ENCODE measurements at places on chromosomes 5 and 9.

DNA sequence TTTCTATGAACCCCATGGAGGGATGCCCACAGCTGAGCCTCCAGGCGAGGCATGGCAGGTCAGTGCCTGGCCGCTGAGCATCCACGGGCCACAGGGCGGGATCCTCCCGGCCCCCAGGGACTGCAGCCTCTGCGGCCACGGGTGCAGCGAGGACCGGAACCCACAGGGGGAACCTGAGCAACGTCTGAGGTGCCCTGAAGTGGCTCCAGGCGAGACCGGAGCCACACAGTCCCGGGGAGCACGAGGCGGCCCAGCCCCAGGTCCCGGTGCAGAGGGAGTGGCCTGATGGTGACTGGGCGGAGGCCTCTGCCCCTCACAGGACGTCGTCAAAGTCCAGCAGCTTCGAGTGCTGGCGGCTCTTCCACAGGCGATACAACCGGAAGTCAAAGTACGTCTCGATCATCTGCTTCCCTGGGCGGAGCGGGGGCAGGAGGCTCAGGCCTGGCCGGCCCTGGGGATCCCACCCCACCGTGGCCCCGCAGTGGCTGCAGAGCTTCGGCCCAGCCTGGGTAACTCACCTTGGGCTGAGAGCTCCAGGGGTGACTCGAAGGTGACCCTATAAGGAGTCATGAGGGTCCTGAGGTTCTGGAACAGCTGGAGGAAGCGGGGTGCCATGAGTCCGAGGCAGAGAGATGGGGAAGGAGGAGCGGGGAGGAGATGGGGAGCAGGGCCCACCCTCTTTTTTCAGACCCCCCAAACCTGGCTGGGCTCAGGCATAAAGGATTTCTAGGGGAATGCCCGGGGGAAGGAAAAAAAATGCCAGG lies 8.1 kb upstream of the ENTPD8 start:
- no peak for DNase-seq

DNA sequence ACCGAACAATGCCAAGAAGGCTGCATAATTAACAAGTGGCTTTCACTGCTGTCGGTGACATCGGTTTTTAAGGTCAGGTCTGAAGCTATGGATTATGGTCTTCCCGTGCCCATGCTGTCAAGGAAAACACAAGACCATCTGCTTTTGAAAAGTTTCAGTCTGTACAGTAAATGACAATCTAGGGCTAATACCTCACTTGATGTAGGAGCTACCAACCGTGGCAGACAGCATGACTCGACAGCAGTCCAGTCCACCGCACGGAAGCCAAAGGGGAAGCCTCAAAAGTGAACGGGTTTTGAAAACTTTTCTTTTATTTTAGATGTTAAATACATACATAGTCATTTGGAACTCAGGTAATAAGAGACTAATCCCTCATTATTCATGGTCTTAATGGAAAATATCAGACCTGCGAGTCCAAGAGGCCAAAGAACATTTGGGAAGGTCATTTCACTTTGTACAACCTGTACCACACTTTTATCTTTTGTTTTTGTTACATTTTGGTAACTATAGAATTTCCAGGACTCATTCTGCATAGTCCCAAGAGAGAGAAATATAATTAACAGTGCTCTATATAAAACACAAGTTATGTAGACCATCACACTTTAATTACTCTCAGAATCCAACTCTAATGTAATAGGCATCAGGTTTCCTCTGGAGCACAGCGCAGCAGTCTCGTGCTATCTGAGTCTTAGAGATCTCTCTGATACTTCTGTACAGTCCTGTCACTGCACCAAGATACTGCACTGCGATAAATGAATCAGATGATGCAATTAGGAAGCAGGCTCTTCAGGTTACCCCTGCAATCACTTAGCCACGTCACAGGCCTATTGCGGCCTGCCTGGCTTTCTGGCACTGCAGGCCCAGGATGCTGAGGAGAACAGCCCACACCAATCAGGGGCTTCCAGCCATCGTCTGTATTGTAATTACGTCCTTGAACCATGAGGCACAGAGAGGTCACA lies 184.9 kb downstream of the FANCC start:
- no peak for DNase-seq

DNA sequence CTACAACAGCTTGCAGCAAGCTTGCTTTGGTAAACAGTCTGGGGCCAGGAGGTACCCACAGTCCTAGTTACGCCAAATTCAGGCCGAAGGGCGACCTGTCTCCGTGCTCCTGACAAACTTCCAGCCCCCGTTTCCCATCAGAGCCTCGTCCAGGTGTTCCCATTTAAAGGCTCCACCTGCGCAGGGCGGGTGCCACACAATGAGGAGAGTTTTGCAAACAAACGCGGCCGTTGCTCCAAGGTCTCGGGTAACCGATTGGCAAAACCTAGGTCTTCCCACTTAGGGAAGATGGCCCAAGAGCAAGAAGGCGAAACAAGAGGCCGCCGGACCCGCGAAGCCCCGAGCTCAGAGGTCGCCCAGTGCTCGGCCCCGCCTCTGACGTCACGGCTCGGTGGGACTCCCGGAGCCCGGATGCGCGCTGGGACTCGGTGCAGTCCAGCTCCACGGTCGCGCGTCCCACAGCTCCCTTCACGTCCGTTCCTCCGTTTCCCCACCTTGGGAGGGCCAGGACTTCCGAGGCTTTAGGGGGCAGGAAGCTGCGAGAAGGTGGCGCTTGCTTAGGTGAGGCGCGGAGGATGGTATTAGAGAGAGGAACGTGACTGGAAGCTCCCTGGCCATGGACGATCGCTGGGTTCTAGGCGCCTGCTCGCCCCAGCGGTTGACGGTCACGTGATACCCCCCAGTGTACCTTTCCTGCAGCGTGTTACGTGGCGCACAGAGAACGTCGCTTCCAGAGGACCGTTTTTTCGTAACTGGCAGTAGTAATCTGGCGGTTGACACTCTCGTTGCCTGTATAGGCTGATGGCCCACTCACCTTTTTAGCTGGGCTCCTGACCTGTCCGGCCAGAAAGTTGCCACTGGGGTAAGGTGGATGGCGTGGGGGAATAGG lies 41.8 kb upstream of the KDM4C start:
- peak; percentile 34 for DNase-seq

DNA sequence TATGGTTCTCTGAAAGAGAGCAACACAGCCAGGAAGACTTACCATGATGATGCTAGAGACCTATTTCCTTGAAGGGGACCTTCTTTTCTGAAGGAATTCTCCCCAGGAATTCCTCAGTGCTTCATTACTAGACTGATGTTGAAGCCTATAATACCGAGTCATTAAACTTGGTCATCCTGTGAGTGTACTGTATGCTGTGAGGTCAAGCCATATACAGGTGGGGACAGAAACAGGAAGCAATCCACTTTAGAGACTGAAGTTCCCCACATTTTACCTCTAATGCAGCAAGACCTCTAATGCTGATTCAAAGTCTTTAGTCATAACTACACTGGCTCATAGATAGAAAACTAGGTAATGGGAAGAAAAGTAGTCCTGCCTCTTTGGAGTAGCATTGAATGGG lies 77.1 kb upstream of the RASEF start:
- DNase-seq: no peak

GRCh38 chr5:157115502-157115901 lies 6.7 kb upstream of the HAVCR2 start:
- no peak for DNase-seq

- DNase-seq: no peak
Observed at GRCh38 chr5:173238312-173239232, 3.6 kb upstream of the NKX2-5 start.

GRCh38 chr5:121462441-121462840 lies 389.2 kb upstream of the FTMT start:
- no peak for DNase-seq

DNA sequence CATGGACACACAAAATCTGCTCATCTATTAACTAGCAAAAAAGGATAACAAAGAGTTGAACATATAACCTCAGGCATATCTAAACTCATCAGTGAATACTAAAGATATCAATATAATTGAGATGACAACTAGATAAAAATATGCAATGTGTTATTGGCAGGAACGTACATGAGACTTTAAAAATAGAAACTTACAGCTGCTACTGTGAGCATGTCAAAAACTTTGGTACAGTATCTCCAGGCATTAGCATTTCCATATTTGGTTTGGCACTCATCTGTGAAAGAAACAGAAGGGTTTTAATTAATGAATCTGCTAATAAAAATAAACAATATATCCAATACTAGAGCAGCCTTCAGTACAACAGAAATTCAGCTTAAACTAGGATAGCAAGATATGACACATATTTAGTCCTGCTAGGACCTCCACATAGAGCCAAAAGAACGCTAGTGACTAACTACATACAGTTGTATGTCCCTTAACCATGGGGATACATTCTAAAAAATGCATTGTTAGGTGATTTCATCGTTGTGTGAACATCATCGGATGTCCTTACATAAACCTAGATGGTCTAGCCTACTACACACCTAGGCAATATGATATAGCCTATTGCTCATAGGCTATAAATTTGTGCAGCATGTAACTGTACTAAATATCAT lies 10.5 kb upstream of the SCAI start:
- no peak for DNase-seq

GRCh38 chr5:42993516-42994245 lies 46.4 kb downstream of the ANXA2R start:
- DNase-seq: peak; percentile 76

GRCh38 chr5:150144879-150145278 lies 10.8 kb downstream of the PDGFRB start:
- DNase-seq: no peak

GRCh38 chr5:9658706-9659105 lies 28.6 kb upstream of the TAS2R1 start:
- no peak for DNase-seq

- no peak for DNase-seq
Observed at GRCh38 chr9:113589407-113589806, 125.9 kb downstream of the RGS3 start.

GRCh38 chr5:62596096-62596495 lies 17.5 kb downstream of the LRRC70 start:
- DNase-seq: no peak

DNA sequence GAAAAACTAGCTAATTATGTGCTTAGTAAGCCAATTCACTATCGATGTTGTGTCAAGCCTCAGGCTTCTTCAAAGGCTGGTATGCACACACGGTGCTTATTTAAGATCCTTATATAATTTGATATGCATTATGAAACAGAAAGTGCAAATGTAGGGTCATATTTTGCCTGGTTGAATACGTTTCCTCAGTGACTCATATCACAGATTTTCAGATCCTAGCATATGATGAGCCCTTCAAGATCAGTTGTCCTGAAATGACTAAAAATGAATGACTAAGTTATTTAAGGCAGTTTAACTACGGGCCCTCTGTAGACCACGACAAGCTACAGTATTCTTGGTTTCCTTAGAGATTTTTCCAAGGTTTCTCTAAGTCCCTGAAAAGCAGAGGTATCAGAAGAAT lies 778.3 kb downstream of the PRELID2 start:
- DNase-seq: no peak

GRCh38 chr9:19985081-19985480 lies 196.2 kb upstream of the SLC24A2 start:
- DNase-seq: no peak

DNA sequence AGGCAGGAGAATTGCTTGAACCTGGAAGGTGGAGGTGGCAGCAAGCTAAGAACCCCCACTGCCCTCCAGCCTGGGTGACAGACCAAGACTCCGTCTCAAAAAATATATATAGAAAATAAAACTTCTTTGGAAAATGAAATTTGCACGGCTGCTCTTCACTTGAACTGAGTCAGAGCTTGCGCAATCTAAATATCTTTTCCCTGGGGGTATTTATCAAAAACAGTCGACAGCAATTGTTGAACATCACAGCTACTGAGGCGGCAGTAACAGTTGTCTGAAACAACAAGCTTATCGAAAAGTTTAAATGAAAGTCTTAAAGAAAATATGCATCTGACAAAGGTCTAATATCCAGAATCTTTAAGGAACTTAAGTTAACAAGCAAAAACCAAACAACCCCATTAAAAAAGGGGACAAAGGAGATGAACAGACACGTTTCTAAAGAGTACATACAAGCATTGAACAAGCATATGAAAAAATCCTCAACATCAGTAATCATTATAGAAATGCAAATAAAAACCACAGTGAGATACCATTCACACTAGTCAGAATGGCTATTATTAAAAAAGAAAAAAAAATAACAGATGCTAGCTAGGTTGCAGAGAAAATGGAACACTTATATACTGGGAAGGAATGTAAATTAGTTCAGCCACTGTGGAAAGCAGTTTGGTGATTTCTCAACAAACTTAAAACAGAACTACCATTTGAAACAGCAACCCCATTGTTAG lies 153.6 kb upstream of the CDH9 start:
- no peak for DNase-seq

DNA sequence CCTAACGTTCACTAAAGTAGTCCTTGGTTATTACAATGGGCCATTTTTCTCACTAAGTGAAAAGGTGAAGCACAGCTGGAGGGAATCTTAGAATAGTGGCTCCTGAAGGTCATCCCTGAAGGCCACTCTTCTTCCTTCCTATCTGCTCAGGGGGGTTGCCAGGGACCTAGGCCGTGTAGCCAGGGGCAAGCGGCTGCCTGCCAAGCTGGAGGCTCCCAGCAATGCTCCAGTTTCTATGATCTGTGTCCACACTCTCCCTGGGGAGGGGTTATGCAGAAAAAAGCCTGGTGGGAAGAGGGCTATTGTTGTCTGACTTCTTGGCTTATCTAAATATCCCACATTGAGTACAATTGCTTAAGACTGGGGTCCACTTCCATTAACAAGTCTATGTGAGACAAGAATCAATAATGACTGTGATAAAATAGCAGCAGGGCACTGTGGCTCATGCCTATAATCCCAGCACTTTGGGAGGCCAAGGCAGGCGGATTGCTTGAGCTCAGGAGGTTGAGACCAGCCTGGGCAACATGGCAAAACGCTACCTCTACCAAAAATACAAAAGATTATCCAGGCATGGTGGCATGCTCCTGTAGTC lies 3.8 kb downstream of the NMRK1 start:
- no peak for DNase-seq

All from HL-60 (cell line).